ENCODE measurements at places on chromosomes 7 and 10. TPM values are rescaled to one million over a fixed set of nuclear protein-coding genes. Genes with fewer than 3 reads are reported as not detected.

The GIMAP5 gene
- total RNA-seq = 48.3 TPM

The POR gene
- total RNA-seq = 28.9 TPM

GRCh38 chr10:89923661-89924060 is 222.3 kb downstream of the KIF20B start:
- no peak for DNase-seq

DNA sequence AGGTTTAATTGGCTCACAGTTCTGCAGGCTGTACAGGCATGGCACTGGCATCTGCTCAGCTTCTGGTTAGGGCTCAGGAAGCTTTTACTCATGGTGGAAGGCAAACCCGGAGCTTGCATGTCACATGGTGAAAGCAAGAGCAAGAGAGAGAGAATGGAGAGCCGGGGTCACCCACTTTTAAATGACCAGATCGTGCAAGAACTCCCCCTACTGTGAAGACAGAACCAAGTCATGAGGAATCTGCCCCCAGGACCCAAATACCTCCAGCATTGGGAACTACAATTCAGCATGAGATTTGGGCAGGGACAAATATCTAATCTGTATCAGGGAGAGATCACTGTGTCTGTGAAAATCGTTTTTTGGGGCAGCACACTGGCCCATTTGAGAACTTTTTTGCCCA is 110.0 kb upstream of the MYO3A start:
- DNase-seq = no peak

DNA sequence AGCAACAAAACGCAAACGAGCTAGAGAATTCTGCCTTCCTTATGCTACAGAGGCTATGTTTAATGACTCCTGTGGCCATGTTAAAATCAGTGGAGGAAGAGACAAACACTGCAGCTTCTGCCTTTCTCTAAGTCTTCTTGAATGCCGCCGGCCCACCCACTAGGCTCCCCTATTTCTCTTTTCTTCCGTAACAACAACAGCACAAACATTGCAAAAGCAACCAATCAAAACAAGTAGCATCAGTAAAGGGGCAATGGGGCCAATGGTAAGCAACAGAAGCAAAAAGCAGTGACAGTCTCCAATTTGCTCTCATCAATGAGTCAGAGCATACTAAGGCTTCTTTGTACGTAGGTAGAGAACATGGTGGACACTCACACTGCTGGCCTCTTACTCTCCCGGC is 26.8 kb downstream of the DNAJC1 start:
- DNase-seq = no peak

The TMEM270 gene
- not detected for total RNA-seq

The PTN gene
- not detected for total RNA-seq

The NKX1-2 gene
- not detected for total RNA-seq

- DNase-seq = no peak
These were observed 1.9 kb upstream of the SORCS1 start for GRCh38 chr10:107166403-107166802.

The FAM180A gene
- not detected for total RNA-seq

DNA sequence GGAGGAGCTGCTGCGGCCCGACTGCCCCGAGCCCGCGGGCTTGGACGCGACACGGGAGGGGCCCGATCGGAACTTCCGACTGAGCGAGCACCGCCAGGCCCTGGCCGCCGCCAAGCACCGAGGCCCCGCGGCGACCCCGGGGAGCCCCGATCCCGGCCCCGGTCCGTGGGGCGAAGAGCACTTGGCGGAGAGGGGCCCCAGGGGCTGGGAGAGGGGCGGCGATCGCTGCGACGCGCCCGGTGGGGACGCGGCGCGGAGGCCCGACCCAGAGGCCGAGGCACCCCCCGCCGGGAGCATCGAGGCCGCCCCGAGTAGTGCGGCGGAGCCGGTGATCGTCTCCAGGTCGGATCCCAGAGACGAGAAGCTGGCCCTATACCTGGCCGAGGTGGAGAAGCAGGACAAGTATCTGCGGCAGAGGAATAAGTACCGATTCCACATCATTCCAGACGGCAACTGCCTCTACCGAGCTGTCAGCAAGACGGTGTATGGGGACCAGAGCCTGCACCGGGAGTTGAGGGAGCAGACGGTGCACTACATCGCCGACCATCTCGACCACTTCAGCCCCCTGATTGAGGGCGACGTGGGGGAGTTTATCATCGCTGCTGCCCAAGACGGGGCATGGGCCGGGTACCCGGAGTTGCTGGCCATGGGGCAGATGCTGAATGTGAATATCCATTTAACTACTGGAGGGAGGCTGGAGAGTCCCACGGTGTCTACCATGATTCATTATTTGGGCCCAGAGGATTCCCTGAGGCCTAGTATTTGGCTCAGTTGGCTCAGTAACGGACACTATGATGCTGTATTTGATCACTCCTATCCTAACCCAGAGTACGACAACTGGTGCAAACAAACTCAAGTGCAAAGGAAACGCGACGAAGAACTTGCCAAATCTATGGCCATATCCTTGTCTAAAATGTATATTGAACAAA is 1.4 kb downstream of the OTUD1 start:
- peak; percentile 40 for DNase-seq

DNA sequence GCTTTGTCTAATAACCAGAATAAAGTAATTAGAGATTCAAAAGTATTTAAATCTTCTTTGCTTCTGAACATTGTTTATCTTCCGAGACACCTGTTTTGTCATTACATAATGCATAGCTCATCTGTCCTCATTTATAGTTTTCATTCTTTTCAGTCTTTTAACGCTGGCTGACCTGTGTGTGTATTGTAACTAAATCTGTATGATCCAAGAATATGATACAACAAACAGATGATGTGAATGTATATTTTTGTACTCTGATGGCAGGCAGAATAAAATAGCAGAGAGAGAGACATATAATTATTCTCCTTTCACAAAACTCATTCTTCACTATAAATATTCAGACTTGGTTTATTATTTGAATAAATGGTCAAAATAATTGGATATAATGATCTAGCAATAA is 80.6 kb downstream of the ORC5 start:
- no peak for DNase-seq

The MINDY4 gene
- 1.6 TPM for total RNA-seq

DNA sequence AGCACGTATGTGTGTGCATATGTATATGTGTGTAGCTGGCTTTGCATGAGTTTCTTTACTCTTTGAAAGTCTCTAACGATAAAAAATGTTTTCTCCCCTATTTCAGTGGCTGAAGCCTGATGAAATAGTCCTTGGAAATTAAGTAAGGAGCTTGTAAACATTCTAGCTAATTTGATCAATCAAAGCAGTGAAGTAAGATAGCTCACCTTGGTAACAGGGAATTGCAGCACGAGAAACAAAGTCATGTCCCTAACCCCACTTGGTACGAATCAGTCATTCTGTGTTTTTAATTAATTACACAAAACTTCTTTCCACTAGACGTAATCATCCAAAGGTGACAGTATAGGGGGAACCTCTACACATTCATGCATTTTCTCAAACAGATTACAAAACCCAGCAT is 41.5 kb downstream of the GPR37 start:
- DNase-seq = no peak

The SFRP5 gene
- total RNA-seq = not detected
